DMS 273 treated with DMSO at 0.1 percent for 48 hours (cell line): ENCODE measurements at places on chromosomes 11 and 22.

- no peak for DNase-seq
Measured at GRCh38 chr11:119218141-119218878, 12.2 kb downstream of the CBL start.

DNA sequence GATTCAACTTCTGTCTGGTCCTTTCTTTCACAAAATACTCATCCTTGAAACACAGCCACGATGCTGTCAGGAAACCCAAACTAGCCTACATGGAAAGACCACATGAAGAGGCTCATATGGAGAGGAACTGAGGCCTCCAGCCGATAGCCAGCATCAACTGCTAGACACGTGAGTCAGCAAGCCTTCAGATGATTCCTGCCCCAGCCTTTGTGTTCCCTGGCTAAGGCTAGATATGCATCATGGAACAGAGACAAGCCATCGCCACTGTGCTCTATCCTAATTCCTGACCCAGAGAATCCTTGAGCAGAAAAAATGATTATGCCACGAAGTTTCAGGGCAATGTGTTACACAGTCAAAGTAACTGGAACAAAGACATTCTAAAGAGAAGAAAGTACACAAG is 75.5 kb downstream of the ENTHD1 start:
- DNase-seq, result no peak

DNA sequence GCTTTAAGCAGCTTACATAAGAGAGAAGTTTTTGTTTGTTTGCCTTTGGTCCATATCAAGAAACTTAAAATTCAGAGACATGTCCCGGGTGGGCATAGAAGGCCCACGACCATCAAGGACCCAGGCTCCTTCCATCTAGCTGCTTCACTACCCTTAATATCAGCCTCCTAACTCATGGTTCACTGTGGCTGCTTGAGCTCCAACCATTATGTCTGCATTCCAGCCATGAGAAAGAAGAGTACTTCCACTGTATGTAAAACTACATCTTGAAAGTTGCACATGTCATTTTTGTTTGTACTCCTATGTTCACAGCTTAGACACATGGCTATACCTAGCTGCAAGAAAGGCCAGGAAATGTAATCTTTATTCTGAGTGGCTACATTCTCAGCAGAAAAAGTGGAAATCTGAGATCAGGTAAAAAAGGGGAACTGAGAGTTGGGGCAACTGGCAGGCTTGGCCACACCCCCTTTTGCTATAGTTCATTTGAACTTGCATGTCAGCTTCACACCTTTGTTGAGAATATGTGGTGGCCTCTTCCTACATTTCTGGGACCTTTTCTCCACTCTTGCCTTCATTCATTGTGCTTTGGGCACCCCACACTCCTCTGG is 81.3 kb upstream of the TP53I11 start:
- no peak for DNase-seq

- DNase-seq, result no peak
Measured at GRCh38 chr11:13929395-13929891, 33.1 kb upstream of the SPON1 start.

DNA sequence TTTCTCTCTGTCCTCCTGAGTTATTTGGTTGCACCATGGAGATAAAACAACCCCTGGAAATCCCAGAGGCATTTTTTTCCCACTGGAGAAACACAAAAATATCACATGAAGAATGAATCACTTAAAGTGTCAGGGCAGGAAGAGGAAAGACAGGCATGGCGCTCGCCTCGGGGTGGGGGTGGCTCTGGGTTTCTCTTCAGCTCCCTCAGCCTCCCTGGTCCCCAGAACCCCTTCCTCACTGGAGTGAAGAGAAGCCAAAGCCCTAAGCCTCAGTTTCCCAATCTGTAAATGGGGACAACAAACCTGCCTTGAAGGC is 938 bp downstream of the SHISAL1 start:
- no peak for DNase-seq

- no peak for DNase-seq
Measured at GRCh38 chr11:85572056-85572455, 55.1 kb downstream of the DLG2 start.

GRCh38 chr22:37370306-37370979 is 56.8 kb downstream of the ELFN2 start:
- no peak for DNase-seq

DNA sequence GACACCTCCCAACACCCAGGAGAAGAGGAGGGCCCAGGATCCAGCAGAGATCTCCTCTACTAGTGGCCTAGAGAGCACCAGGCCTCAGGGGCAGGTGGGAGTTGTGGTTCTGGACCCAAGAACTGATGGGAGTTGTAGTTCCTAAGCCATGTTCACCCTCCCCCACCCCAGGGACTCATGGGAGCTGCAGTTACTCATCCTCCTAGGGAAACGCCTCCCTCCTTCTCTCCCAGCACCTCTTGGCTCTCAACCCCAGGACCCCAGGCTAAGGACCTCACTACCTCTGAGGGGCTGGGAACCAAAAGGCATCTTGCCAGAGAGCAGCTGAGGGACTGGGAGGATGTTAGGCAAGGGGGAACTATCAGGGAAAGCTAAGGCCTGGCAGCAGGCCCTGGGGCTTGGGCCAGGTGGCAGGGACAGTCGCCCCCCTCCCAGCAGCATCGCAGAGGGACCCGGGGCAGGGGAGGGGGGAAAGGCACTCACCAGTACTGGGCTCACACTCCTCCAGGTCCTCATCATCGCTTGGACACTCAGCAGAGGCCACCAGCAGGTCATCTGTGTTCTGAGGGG is 28.9 kb downstream of the SLC22A12 start:
- DNase-seq, result no peak

DNA sequence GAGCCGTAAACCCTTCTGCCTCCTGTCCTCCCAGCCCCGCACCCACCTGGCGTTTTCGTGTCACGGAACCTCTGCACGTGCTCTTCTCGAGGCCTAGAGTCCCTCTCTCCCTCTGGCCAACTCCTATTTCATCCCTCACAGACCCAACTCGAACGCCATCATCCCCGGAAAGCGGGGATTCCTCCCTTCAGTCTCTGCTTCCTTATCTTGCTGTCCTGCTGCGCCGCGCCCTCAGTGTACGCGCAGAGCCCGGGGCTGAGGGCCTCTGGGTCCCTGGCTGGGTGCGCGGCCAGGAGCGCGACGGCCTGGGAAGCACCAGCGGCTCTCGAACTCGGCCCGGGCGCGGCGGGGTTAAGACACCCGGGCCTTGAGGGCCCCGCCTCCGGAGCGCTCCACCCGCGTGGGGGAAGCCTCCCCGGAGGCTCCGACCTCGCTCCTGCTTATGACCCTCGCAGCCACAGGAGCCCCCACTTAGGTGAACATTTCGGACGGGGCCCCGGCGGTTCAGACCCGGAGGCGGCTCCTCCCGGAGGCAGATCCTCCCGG is 398 bp upstream of the ATG16L2 start:
- DNase-seq, result no peak

- no peak for DNase-seq
Measured at GRCh38 chr11:96259134-96259830, 83.7 kb downstream of the MAML2 start.

GRCh38 chr22:42399315-42400271 is 32.6 kb downstream of the NFAM1 start:
- peak; percentile 69 for DNase-seq

DNA sequence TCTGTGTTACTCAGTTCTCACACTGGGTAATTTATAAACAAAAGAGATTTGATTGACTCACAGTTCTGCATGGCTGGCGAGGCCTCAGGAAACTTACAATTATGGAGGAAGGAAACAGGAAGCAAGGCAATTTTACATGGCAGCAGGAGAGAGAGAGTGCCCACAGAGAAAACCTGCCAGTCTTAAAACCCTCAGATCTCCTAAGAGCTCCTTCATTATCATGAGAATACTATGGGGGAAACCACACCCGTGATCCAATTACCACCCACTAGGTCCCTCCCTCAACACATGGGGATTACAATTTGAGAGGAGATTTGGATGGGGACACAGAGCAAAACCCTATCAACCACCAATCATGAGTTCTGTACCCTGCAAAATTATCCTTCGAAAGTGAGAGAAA is 1180.8 kb downstream of the JRKL start:
- no peak for DNase-seq

- no peak for DNase-seq
Measured at GRCh38 chr11:43517518-43517917, 158.8 kb downstream of the TTC17 start.

DNA sequence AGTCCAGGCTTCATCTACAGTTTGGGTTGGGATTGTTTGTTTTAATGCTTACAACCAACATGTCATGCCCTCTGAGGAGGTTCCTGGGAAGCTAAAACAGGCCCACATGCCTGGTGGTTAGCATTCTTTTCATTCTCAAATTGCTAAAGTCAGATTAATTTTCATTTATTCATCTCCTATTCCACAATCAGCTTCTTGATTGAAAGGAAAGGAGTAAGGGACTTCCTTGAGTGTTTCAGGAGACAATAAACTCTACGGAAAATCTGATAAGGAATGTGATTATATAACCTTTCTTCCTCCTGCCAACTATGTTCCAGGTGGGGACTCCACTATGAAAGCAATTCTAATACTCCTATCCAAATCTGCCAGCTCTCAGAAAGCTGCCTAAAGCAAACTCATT is 30.8 kb downstream of the MRTFA start:
- no peak for DNase-seq

GRCh38 chr11:44568658-44569473 is 3.4 kb downstream of the CD82 start:
- DNase-seq, result no peak

DNA sequence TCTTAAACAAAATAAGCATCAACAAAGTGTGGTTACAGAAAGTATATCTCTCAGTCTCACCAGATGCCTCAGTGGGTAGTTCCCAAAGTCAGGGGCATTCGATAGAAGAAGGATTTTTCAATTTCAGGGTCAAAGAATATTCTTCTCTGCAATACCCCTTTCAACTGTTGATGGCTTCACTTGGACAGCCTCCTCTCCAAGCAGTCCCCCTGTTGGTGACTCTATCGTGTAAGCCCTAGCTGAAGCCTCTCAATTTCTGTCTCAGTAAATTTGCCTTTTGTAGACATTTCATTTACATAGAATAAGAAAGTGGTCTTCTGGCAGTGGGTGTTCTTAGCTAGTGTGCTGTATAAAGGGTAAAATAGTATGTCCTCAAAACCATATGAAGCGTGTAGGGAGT is 11.3 kb upstream of the CCDC83 start:
- DNase-seq, result no peak

- no peak for DNase-seq
Measured at GRCh38 chr11:77038029-77038824, 4.0 kb downstream of the B3GNT6 start.

DNA sequence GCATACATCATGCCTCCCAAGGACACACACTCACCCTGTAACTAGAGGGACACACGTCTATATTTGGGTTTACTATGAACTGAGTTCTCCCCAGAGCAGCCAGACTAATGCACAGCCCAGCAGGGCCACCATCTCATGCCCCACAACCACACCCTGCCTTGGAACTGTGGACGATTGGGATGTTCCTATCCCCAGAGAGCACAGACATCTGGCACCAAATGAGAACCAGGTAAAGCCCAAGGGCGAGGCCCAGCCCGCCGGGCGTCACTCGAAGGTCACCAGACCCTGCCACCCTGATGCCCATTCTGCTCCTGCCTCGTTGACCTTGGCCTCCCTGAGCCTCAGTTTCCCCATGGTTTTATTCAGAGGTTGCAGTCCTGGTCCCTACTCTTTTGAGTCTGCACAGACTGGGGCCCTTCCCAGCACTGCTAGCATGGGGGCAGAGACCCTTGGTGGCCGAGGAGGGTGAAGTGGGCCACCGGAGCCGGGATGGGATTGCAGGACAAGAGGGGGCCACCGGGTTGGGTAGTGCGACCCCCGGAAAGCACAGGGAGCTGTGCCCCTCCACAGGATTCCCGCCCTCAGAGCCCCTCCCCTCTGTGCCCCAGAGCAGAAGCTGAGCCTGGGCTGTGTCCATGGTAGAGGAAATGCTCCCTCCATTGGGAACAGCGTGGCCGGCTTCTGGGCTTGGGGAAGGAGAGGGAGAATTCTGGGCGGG is 56.8 kb downstream of the IGLL5 start:
- DNase-seq, result no peak

DNA sequence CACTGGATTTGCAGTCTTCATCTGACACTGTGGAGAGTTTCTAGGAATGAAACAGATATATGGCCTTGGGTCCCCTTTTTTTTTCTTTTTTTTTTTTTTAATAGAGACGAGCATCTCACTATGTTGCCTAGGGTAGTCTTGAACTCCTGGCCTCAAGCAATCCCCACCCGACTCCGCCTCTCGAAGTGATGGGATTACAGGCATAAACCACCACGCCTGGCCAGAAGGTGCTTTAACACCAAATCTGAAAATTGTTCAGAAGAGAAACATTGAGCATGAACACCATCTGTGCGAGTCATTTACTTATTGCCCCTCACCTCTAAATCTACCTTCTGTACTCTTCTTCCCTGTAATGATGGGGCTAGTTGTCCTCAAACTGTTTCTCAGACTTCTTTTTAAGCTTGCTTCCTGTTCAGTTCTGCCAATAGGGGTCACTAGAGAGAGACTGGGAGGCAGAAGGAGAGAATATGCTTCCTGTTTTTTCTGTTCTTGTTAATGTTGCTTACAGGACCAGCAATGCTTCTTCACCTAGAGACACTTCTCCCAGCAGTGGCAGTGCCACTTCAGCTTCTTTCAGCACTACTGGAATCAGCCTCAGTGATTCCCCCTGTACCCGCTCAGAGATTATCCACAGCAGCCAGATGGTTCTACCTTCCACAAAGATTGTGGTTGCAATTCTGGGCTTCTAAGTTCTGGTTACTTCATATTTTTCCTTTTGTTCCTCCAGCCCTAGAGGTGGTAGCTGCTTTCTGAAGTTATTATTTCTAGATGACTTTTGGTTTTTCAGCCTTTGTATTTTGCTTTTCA is 20.8 kb upstream of the ZBED5 start:
- DNase-seq, result peak; percentile 23

- no peak for DNase-seq
Measured at GRCh38 chr11:112632866-112633505, 328.2 kb upstream of the NCAM1 start.

GRCh38 chr11:106001304-106002012 is 20.6 kb downstream of the MSANTD4 start:
- DNase-seq, result no peak

DNA sequence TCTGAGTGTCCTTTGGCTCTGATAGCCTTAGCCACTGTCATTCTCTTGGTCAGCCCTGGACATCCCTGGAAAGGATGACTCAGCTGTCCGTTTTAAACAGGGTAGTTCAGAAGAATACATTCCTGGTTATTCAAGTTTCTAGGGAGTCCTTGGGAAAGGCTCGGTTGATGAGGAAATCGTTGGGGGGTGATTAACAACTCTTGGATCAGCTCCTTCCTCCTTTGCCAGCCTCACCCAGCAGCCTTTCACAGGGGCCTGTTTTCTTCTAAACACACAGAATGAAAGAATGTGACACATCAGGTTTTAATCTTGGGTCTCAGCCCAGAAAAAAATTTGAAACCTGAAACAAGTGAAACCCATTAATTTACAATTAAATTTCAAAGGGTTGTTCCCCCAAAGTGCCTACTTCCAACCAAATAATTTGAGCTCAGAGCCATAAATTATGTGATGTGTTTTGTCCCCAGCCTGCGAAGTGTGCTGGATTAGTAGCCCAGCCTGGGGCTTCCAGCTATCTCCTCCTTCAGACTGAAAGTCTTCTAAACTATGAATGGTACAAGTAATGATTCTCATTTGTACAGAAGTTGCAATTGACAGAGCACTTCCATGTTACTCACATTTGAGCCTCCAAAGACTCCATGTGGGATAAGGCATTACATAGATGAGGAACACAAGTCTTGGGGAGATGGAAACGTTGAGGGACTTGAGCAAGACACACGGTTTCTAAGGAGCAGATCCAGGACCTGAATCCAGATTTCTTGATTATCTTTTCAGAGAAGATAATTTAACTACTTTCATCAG is 19.3 kb upstream of the MRGPRX2 start:
- no peak for DNase-seq

GRCh38 chr22:42314709-42315391 is 44.4 kb upstream of the TCF20 start:
- DNase-seq, result no peak
